ENCODE measurements at places on chromosomes 3 and 15.

GRCh38 chr3:135918600-135918999, 46.9 kb upstream of the PPP2R3A start:
- peak; percentile 50 for DNase-seq

DNA sequence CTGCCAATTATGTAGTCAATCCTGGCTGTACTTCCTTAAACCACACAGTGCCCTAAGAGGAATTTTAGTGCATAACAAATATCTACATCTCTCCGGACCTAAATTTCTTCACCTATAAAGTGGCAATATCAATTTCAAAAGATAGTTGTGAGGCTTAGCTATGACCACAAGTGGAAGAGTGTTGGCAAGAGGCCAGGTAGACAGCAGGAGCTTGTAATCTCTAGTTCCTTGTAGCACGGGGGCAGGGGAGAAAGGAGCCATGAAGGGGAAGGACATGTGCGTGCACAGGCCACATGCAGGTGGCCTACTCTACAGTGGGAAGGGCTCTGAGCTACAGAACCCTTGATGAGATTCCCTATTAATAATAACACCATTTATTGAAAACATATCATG, 269.7 kb downstream of the ABHD5 start:
- DNase-seq = no peak

DNA sequence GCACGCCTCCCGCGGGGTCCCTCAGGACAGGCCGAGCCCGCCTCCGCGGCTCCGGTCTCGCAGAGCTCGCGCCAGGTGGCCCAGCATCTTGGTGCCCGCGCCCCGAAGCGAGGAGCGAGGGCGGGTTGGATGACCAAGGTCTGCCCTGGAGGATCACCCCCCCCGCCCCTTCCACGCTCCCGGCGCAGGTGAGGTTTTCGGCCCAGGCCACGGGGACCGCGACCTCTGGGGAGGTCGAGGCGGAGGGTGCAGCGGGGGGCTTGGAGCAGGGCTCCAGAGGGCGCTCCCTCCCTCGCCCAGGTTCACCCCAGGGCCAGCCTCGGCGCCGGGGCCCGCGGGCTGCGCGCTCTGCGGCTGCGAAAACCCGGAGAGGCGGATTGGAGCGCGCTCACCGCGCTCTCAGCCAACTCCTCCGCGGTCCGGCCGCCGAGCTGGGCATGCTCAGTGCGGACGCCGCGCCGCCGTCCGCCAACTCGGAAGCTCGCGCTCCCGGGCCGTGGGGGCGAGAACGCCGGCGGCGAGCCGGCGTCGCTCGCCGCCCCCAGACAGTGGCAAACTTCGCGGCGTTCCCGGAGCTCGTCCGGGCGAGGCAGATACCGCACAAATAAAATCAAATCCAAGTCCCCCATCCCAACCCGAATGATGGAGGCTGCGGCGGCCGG, at the start of gene MED12L:
Gene MED12L (plus strand): TSS at position 438 of the 662 bp plus-strand sequence. CDS start 1,263 bp downstream, outside the sequence.
- peak; percentile 76 for DNase-seq

- no peak for DNase-seq
These were observed 19.3 kb upstream of the ATP10A start for GRCh38 chr15:25882466-25882865.
